ENCODE measurements at places on chromosomes 1 and 21.

GRCh38 chr21:43020177-43020576, 45.8 kb downstream of the PKNOX1 start:
- no peak for DNase-seq

DNA sequence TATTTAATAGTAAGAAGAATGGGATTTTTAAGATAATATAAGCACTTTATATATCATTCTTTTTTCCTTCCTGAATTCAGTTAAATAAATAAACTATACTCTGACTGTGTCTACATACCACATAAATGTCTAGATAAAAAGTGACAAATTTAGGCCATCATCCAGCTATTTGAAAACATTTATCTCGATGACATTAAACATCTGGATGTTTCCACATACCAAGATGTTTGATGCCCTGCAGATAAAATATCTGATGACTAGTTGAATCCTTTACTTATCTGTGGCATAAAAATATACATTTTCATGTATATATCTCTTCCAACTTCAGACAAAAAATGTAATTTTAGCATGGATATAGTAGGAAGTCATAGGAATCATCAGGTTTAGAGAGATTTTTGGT, 348.3 kb downstream of the DPYD start:
- no peak for DNase-seq

DNA sequence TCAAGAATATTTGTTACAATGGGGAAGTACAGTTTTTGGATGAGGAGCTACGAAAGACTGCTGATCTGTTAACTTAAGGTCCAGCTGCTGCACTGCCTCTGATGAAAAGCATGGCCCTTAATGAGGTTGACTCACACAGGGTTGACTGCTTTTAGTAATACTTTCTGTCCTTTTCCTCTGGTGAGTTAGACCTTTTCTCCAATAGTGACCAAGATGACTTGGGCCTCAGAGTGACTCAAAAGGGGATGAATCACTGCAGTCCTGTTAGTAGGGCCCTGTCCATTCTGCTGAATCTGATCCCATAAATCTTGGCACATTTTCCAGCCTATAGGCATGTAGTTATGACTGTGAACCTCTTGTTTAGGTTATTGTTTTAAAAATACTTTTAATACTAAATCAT, 2.7 kb downstream of the DISP1 start:
- DNase-seq, result no peak

DNA sequence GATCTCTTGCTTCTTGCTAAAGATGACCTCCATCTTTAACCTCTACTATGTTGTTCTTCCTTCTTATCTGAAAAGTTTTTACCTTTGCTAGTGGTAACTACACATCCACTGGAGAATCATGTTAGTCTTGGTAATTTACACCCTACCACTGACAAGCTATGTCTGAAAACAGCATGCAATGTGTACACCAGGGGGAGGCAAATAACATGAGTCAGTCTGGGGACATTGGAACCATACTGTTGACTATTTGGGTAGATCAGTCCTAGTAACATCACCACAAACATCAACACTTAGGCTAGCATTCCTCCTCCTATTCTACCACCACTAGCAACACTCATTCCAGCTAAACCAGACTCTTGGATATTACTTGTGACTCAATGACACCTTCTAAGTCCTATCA, 549.0 kb downstream of the KCNT2 start:
- DNase-seq, result no peak

- DNase-seq, result no peak
Measured at GRCh38 chr1:47893412-47893811, 103.8 kb downstream of the TRABD2B start.

GRCh38 chr1:91502672-91503184, 2.1 kb downstream of the CDC7 start:
- no peak for DNase-seq

DNA sequence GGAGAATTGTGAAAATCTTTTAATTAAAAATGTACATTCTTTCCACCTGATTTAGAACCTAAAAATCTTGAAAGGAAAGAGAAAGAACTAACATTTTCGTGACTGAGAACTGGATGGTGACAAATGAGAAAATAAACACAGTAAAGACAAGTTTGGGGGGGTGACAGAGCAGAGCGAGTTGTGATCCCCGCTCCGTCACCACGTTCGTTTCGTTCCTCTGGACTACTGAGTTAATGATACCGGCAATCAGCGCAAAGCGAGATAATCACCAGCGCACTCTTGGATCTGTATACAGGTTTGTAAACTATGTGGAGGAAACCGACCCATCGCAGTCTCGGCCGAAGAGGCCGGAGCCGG, 31.2 kb upstream of the CFAP126 start:
- no peak for DNase-seq

GRCh38 chr1:201397675-201398074, 1.4 kb downstream of the LAD1 start:
- no peak for DNase-seq

DNA sequence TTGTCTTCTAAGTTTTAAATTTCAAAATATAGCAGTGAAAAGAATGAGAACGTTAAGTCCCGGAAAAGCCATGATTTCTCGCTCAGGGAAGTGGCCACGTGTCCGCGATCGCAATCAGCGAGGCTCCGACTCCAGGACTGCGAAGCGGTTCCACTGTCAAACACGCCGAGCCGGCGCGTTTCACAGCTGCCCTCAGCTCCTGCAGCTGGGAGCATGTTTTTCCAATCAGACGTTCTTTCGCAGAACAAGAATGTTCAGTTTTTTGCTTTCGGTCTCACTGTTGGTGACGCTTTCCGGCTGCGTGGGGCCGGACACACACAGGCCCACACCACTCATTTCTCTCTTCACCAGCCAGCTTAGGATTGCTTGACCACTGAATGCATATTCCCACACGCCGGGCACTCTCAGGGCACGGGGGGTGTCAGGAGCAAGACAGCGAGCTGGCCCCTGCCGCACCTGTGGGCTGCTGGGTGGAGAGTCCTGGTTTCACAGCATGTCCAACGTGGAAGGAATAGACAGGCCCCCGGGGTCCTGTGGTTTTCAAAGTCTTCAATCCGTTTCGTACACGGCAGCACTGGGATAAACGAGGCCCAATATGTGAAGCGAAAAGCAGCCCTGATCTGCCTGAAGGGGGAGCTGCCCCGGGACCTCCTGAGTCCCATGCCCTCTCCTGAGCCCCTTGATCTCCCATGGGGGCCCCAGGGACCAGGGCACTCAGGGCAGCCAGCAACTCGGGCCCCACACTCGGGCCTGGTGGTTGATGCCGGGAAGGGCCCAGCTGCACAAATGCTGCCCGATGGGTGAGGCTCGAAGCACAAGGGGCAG, 47.3 kb upstream of the COL18A1 start:
- DNase-seq, result no peak

- no peak for DNase-seq
Measured at GRCh38 chr1:228045405-228045804, 37.1 kb upstream of the ARF1 start.

DNA sequence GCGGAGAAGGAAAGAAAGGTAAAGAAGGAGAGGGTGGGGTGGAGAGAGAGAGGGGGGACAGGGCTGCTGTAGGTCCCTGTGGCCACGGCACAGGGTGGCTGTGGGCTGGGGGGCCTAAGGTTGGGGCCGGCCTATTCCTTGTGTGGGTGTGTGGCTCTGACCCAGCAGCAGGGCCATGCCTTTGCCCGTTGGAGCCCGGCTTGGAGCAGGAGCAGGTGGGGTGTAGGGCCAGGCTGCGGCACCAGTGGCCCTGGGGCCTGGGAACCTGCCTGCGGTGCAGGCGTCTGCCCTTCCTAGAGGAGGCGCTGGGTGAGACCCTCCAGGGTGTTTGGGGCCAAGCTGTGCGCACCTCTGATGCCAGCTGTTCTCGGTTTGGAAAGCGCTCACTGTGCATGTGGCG, 19.7 kb upstream of the SUMO3 start:
- DNase-seq, result no peak

GRCh38 chr1:153028766-153029165, 2.2 kb upstream of the SPRR1B start:
- DNase-seq, result no peak

GRCh38 chr1:60857851-60858250, 224.5 kb upstream of the NFIA start:
- no peak for DNase-seq

DNA sequence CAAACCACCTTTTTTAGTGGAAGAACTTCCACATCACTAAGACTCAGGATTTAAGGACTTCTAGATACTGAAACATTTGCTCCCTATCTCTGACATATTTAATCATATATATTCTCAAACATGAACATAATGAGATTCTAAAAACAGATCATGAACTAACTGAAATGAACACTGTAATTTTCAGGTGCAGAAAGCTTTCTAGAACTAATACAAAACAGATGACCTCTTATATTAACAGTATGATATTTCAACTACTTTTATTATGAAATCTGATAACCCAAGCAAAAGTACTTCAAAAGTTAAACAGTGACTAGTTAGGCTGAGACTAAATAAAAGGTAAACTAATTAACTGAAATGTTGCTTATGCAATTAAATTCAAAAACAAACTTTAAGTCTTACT, 157.5 kb downstream of the COP1 start:
- DNase-seq, result no peak

GRCh38 chr1:205512059-205513045, 7.9 kb downstream of the CDK18 start:
- DNase-seq, result no peak

- no peak for DNase-seq
Measured at GRCh38 chr1:43954036-43954435, 7.3 kb downstream of the IPO13 start.

DNA sequence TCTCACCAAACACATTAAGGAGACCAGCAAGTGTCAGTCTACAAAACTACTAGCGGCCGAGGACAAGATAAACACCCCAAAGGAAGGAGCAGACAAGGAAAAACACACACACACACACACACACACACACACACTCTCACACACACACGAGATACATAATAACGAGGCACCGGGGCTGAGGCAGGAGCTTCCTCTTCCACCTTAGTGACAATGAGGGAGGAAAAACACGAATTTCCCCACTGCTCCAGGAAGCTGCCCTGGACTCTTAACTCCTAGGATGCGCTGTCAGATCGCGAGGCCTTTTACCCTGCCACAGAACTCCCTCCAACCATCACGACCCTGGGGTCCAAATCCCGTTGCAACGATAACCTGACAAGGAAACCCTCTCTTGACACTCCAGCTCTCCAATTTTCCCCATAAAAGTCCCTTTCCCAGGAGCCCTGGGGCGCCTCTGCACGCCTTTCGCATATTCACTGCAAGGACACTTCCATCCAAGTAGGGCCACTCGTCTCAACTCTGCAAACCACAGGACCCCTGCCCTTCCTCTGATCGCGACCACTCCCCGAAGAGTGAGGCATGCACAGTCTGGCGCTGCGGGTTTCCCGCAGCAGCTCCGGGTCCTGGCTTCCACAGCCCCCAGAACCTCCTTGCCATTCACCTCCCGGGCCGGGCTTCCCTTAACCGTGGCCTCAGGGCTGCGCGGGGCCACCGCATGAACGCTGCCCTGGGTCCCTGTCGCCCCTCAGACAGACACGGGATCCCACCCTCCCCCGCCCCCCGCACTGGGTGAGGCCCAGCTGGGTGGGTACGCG, 581 bp downstream of the ETV3 start:
- DNase-seq, result no peak

DNA sequence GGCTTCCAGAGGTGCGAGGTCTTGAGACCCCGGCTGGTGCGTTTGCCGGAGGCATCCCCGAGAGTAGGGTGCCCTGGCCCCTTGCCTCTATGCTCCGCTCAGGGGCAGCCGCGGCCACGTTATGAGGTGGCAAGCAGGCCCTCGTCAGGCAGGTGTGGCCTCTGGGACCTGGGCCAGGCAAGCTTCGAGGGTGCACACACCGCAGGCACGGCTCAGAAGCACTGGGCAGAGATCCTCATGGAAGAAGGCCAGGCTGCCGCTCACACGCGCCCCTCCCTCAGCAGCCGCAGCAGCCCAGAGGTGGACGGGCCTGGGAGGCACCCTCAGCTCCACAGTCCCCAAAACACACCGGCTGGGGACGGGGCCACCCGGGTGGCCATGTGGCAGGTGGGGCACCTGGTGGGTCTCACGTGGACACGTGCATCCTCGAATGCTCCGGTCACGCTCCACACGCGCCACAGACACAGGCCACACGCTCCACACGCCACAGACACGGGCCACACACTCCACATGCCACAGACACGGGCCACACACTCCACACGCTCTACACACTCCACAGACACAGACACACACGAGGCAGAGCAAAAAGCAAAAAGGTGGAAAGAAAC, 6.5 kb downstream of the SDF4 start:
- DNase-seq, result no peak

- DNase-seq, result no peak
Measured at GRCh38 chr1:23763041-23763577, 15.1 kb upstream of the PITHD1 start.

DNA sequence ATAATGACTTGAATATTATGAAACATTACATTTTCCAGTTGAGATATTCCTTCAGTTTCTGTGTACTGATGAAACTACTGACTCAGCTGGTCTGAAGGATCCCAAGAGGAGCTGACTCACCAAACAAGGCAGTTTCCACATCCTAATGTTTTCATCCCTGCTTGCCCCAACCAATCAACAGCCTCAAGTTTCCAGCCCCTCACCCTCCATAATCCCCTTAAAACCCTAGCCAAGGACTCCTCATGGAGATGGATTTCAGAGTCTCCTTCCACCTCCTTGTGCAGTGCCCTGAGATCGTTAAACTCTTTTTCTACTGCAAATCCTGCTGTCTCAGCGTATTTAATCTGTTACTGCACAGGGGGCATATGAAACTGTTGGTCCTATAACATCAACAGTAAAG, 83.1 kb upstream of the HAO2 start:
- no peak for DNase-seq

DNA sequence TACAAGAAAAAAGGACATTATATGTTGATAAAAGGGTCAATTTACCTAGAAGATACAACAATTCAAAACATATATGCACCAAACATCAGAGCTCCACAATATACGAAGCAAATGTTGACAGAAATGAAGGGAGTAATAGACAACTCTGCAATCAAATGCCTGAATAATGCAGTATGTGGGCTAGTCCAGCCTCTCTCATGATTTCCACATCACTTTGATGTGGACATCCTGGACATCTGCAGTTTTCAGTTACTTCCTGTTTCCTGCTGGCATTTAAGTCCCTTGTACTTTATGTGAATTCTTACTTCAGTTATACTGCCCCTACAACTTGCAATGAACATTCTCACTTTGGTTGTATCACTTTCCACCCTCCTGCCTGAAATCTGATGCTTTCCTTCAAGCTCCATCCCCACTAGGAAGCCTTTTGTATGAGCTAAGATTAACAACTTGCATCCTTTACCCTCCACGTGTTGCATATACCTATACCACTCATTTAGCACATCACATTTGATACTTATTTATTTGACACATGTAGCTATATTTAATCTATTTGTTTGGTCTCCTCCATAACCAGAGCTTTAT, 36.7 kb downstream of the DISC1 start:
- DNase-seq, result no peak
